Stimulated activated CD8-positive, alpha-beta memory T cell treated with anti-CD3 and anti-CD28 coated beads, Interleukin-4, amount 100 ng/mL, for 1 hour (primary cell): ENCODE measurements at places on chromosomes 7 and 10.

DNA sequence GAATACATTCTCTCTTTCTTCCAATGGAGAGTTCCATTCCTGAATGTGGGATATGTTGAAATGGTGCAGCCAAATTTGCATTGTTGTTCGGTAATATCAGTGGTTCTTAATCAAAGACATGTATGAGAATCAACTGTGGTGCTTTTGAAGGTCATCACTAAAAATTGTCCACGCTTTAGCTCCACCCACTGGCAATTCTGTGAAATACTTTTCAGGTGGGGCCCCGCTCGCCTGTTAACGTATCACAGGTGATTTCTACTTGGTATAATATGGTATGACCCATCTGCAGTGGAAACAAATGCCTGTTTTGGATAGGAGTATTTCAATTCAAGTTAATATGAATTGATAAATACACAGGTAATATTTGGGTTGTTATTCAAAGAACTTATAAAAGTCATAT lies 178.4 kb downstream of the NSUN6 start:
- no peak for DNase-seq

DNA sequence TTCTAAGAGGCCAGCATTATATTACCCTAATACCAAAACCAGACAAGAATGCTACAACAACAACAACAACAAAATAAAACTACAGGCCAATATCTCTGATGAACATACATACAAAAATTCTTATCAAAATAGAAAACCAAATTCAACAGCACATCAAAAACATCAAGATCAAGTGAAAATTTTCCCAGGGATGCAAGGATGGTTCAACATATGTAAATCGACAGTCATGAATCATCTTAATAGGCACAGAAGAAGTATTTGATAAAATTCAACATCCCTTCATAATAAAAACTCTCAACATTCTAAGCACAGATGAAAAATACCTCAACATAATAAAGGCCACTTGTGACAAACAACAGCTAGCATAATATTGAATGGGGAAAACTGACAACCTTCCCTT lies 75.3 kb downstream of the JMJD1C start:
- no peak for DNase-seq

DNA sequence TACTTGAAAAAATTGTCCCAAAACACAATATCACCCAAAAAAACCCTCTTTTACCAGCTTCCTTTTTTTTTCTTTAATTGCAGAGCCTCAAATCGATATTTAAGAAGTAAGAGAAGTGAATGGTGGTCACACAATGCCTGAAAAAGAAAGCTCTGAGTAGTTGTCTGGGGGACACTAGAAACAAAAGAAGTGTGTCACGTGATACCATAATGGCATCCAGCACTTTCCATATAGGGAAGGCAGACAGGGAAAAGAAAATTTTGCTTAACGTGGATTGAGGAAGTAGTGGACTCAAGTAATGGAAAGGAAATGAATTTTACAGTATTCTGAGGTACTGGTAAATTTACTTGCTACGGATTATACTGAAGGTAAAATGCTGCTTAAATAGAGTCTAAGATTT lies 765.9 kb upstream of the C7orf33 start:
- DNase-seq, result no peak

DNA sequence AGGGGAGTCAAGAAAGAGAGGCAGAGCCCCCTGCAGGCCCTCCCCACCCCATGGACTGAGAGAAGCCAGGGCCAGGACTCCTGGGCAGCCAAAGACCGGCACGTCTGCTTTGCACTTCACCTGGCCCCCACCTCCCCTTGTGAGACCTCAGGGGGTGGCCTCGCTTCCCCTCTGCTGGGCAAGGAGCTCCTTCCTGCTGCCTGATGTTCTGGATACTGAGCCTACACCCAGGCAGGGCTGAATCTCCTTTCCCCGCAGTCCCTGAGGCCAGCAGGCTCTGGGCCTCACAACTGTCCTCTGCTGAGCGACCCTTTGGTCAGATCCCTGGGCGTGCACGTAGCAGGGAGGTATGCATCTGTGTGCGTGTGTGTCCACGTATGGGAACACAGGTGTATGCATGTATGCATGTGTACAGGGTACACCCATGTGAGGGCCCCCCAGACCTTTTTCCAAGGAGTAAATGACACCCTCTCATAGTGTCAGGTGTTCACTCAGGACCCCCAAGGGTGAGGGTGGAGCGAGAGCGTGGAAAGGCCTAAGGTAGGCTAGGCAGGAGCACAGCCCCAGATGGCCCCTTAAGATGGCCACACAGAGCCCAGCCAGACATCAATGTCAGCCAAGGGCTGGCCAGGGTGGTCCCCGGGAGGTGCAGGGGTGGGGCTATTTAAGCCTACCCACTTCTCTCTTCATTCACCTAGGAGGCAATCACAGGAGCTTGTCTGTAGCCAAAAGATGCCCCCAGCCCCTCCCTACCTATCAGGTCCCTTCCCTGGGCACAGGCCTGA lies 1.9 kb upstream of the RET start:
- no peak for DNase-seq

DNA sequence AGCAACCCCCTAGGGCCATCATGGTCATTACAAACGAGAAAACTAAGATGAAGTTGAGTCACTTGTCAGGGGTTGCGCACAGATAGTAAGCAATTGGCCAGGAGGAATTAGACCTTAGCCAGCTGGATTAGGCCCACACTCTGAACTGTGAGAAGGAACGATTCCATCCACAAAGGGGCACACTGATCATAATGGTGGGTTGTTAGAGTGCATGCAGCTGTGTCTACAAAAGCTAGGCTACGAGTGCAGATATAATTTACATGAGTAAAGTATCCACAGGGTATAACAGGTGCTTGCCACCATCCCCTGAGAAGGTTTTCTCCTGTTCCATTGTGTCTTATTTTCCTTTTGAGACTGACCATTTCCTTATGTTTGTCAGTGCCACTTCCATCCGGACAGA lies 16.6 kb upstream of the FAM170B start:
- DNase-seq, result no peak

GRCh38 chr10:112744181-112745096 lies 205.6 kb upstream of the TCF7L2 start:
- DNase-seq, result no peak

- no peak for DNase-seq
These were observed 23.3 kb downstream of the MACC1 start for GRCh38 chr7:20193873-20194272.

DNA sequence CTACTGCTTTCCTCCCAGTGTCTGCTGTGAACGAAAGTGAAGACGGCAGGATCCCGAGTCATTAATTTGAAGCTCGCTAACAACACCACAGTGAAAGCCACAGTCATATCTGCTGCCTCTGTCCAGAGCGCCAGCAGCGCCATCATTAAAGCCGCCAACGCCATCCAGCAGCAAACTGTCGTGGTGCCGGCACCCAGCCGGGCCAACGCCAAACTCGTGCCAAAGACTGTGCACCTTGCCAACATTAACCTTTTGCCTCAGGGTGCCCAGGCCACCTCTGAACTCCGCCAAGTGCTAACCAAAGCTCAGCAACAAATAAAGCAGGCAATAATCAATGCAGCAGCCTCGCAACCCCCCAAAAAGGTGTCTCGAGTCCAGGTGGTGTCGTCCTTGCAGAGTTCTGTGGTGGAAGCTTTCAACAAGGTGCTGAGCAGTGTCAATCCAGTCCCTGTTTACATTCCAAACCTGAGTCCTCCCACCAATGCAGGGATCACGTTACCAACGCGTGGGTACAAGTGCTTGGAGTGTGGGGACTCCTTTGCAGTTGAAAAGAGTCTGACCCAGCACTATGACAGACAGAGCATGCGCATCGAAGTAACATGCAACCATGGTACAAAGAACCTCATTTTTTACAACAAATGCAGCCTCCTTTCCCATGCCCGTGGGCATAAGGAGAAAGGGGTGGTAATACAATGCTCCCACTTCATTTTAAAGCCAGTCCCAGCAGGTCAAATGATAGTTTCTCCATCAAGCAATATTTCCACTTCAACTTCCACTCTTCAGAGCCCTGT lies 94.8 kb upstream of the KCNMA1 start:
- DNase-seq, result no peak

- DNase-seq, result no peak
These were observed 261.8 kb downstream of the PHF14 start for GRCh38 chr7:11235491-11235890.

- DNase-seq, result no peak
These were observed 18.8 kb downstream of the MYO3A start for GRCh38 chr10:25952857-25953256.

- no peak for DNase-seq
These were observed 108.8 kb downstream of the SH3PXD2A start for GRCh38 chr10:103746598-103746997.

DNA sequence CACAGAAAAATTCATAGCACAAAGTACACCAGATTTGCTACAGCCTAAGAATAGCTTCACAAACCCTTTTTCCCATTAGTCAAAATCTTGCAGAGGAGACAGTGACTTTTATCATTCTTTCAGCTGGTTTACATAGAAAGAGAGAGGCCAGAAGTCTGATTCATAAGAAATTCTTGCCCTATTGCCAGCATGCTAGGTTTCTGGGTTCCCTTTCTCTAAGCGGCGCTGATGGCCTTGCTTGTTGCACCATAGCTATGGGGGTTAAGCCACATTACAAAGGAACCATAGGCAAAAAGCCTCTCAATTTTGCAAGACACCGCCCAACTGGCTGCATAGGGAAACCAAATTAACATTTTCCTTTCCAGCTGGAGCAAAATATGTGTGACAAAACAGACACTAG lies 87.4 kb downstream of the ZNF467 start:
- DNase-seq, result no peak

- no peak for DNase-seq
These were observed 121.5 kb upstream of the FZD1 start for GRCh38 chr7:91142743-91143142.

- no peak for DNase-seq
These were observed 28.5 kb downstream of the ZMIZ1 start for GRCh38 chr10:79097021-79097872.

- no peak for DNase-seq
These were observed 113.7 kb downstream of the CSTF2T start for GRCh38 chr10:51585742-51586141.

DNA sequence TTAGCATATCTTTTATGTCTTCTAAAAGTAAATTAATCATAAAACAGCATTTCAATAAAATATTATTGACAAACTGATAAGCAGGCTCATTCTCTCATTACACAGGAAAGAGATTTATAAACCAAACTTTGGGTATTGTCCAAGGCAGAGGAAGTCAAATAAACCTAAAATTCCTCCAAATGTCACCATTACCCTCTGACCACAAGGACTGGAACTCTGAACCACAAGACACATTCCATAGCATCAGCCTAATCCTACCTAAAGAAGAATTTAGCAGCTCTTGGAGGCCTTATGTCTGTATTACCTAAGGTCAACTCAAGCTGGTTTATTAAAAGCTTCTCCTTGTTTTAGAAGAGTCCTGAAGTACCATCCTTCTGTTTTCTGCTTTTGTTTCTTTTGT lies 82.4 kb upstream of the SLC13A1 start:
- no peak for DNase-seq

GRCh38 chr10:96840841-96841518 lies 8.9 kb downstream of the LCOR start:
- no peak for DNase-seq

DNA sequence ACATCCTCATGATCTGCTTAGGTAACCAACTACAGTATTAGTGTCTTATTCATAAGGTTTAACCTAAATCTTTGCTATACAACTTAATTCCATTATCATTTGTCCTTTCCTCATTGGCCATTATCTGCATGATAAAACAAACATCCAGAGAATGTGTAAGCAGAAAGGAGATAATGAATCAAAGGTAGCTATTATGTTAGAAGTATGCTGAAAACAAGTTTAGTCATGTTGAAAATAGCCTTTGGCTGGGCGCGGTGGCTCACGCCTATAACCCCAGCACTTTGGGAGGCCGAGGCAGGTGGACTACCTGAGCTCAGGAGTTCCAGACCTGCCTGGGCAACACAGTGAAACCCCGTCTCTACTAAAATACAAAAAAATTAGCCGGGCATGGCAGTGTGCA lies 78.2 kb downstream of the NT5C2 start:
- DNase-seq, result no peak

DNA sequence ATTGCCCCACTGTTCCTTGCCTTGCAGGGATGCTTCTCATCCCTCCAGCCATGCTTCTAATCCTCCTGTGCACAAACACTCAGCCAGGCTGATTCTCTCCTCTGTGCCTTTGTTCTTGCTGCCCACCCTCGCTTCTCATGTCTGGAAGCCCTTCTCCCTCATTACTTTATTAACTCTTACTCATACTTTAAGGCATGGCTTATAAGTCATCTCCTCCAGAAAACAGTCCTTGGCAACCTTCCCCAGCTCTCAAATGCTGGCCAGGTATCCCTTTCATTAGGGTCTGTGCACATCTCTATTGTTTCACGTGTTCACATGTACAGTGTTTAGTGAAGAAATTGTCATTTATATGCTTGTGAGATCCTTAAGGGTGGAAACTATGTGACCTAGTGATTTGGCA lies 62.9 kb downstream of the ITGB8 start:
- DNase-seq, result no peak

GRCh38 chr7:123070702-123071286 lies 75.3 kb upstream of the TAS2R16 start:
- no peak for DNase-seq

GRCh38 chr7:55107946-55108345 lies 89.1 kb downstream of the EGFR start:
- DNase-seq, result no peak

DNA sequence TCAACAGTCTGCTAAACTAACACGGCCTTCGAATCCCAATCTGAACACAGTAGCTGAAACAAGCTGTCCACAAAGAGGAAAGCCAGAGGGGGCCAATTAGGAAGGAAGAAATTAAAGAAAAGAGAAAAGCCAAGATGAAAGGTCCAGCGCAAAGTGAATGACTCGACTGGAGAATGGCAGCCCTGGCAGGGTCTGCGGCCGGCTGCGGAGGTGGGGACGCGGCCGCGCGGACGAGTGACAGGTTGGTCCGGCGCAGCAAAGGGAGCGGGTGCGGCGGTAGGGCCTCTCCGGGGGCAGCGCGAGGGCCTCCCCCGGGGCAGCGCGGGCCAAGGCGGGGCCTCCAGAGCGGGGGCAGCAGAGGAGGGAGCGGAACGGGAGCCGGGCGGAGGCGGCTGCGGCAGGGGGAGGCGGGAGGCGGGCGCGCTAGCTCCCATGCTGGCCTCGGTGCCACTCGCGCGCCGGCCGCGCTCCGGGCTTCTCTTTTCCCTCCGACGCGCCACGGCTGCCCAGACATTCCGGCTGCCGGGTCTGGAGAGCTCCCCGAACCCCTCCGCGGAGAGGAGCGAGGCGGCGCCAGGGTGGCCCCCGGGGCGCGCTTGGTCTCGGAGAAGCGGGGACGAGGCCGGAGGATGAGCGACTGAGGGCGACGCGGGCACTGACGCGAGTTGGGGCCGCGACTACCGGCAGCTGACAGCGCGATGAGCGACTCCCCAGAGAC lies at the start of gene VWC2:
Gene VWC2, plus strand, starts transcription at position 421 of the 718 bp plus-strand sequence. CDS start 1,798 bp downstream, outside the sequence.
- no peak for DNase-seq

DNA sequence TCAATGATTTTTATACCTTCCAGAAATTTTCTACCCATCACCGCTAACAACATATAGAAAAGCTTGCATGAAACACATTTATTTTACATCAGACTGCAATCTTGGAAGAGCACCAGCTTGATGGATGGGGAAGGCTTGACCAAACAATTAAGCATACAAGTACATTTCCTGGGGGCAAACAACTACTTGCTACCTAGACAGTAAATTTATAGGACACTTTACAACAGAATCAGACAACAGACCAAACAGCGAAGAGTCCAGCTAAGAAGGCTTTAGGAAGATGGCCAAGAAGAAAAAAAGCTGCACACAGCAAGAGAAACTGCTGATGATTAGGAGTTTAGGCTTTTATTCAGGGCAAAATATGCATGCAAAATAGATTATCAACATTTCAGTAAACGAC lies 8.0 kb downstream of the AASS start:
- DNase-seq, result no peak
